ENCODE measurements at places on chromosomes 11 and 22.

GRCh38 chr11:92830377-92831155, 138.9 kb upstream of the MTNR1B start:
- no peak for DNase-seq

- no peak for DNase-seq
Observed at GRCh38 chr11:15307619-15308024, 192.9 kb downstream of the INSC start.

- no peak for DNase-seq
Observed at GRCh38 chr11:72805216-72805615, 9.0 kb upstream of the ATG16L2 start.

DNA sequence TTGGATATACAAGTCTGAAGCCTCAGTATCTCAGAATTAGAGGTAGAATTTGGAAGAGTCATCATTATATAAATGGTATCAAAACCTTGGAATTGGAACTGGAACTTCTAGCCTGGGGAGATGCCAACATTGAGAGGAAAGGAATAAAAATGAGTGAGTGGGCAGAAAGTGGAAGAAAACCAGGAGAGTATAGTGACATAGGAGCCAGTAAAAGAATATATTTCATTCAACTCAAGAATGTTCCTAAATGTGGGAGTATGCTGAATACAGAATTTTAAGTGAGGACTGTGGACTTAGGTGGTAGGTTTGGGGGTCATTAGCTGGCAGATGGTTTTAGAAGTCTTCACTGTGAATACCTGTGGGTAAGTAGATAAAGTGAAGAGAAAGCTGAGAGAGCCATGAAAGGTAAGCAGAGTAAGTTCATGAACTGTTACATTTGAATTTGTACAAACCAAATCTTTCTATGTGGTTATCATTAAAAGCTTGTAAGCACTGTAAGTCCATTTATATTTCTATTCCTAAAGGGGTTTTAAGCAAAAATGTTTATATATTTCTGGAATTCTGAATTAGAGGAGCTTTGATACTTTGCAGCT, 60.2 kb downstream of the PDHX start:
- no peak for DNase-seq

- DNase-seq: no peak
Observed at GRCh38 chr11:115042002-115042401, 363.7 kb downstream of the NXPE2 start.

- no peak for DNase-seq
Observed at GRCh38 chr11:122375687-122376399, 259.8 kb upstream of the BLID start.

GRCh38 chr11:87180742-87181141, 143.0 kb downstream of the TMEM135 start:
- peak; percentile 50 for DNase-seq

DNA sequence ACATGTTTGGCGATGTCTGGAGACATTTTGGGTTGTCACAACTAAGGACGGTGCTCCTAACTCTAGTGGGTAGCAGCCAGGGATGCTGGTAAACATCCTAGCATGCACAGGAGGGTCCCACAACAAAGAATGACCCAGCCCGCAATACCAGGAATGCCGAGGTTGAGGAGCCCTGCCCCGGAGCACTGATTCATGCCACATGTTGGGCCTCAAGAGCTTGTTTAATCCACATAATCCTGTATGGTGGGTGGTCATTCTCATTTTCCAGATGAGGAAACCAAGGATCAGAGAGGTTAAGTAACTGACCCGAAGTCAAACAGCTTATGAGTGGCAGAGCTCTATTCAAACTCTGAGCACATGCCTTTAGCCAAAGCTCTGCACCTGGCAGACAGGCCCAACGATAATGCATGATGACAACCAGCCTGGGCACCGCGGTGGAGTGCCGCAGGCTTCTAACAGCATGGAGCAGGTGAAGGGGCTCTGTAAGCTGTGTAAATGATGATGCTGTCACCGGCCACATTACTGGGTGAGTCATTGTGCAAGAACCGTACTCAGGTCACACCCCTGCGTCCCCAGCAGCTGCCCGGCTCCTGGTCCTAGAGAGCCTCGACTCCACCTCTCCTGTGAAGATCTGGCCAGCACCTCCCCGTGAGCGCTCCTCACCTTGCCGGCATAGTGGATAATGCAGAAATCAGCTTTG, 58.6 kb downstream of the APOL1 start:
- DNase-seq: no peak

DNA sequence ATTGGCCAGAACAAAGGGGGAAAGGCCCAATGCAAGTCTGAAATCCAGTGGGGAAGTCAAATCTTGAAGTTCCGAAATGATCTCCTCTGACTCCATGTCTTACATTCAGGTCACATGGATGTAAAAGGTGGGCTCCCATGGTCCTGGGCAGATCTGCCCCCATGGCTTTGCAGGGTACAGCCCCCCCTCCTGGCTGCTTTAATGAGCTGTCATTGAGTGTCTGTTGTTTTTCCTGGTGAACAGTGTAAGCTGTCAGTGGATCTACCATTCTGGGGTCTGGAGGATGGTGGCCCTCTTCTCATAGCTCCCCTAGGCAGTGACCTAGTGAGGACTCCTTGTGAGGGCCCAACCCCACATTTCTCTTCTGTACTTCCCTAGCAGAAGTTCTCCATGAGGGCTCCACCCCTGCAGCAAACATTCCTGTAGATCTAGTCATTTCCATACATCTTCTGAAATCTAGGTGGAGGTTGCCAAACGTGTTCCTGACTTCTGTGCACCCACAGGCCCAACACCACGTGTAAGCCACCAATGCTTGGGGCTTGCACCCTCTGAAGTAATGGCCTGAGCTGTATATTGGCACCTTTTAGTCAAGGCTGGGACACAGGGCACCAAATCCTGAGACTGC, 9.3 kb downstream of the CARD18 start:
- DNase-seq: no peak

DNA sequence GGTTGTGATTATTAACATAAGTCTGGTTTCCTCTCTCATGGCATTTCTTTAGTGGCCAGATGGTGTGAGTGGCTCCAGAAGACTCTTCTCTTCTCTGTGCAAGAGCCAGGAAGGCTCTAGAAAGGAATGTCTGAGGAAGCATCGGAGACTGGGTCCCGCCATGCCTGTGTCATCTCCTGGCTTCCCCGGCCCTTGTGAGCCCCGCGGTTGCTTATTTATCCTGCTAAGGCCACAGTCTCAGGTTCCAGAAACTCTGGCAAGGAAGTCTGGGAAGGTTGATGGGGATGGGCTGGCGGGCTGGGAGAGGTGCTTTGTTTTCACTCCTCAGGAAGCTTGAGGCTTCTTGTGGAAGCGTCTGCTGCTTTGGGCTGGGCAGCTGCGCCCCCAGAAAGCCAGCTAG, 18.9 kb downstream of the BCR start:
- DNase-seq: peak; percentile 38

DNA sequence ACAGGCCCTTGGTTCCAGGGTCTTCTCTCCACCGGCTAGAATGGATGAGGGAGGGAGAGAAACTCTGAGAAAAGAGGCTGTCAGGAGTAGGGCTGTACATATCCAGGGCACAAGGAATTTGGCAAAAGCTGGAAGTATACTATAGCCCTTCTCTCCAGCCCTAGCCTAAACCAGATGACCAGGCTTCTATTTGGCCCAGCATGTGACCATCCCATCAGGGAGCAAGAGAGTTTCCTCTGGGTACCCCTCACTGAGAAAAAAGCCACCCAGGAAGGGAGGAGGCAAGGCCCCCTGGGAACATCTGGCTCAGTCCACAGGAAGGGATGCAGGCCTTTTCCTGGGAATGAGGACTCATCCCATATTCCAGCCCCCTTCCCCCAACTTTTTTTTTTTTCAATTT, 8.3 kb downstream of the CD44 start:
- no peak for DNase-seq

Measured in choroid plexus epithelial cell (primary cell).